ENCODE measurements at places on chromosomes 3 and 15.

GRCh38 chr15:78875107-78875914, 2.6 kb downstream of the MORF4L1 start:
- DNase-seq = peak; percentile 13

- no peak for DNase-seq
Measured at GRCh38 chr3:168121184-168122017, 25.7 kb upstream of the GOLIM4 start.

DNA sequence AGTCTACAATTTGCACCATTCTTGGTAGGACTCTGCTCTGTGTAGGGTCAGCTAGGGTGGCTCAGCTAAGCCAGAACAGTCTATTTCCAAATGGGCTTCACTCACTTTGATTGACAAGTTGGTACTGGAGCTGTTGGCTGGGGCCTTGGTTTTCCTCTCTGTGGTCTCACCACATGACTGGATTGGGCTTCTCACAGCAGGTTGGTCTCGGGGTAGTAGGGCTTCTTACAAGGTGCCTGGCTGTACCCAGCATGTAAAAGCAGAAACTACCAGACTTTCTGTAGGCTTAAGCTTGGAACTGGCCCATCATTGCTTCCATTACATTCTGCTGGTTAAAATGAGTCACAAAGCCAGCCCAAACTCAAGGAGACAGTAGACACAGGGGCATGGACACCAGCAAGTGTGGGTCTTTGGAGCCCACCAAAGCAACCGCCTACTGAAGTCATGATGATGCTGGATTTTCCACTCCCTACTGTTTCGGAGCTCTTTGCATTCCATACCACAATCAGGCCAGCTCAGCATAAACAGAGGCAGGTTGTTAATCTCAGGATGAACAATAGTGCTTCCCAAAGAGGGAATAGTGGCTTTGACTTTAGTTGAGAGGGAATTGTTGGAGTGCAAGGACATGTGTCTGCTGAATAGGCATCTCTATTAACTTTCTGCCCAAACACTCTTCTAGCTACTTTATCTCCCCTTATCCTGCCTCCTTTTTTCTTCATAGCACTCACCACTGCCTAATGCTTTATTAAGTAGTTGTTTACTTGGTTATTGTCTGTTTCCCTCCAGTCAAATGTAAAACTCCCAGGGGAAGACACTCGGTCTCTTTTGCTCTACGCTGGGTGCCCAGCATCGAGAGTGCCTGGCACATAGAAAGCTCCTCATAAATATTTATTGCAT, 78.0 kb upstream of the RARB start:
- no peak for DNase-seq

DNA sequence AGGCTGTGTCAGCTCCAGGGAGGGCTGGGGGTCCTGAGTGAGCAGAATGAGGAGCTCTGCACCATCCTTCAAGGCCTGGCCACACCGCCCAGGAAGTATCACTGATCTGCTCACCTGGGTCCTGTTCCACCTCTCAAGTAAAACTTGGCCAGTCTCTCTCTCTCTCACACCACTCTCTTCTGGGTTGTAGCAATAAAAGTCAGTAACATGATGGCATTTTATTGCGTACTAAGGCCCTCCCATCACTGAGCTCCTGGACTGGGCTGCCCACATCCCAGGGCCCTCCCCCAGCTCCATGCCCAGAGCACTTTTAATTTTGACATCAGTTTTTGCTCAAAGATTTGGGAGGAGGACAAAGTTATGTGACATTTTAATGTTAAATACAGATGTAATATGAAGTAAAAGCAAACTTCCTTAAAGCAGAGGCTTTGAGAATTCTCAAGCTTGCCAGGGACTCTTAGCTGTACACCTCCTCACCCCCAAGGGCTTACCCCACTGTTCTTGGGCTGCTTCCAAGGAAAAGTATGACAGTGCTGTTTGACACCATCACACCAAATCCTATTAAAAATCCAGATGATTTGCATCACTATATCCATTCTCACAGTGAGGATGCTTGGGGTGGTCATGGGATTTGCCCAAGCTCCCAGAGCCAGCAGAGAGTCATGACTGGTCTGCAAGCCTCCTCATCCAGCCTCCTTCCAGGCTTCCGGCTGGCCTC, 105.1 kb upstream of the SLCO2A1 start:
- DNase-seq = no peak

GRCh38 chr3:85321892-85322291, 363.1 kb downstream of the CADM2 start:
- no peak for DNase-seq

GRCh38 chr15:68812069-68812468, 8.6 kb downstream of the ANP32A start:
- DNase-seq = no peak

DNA sequence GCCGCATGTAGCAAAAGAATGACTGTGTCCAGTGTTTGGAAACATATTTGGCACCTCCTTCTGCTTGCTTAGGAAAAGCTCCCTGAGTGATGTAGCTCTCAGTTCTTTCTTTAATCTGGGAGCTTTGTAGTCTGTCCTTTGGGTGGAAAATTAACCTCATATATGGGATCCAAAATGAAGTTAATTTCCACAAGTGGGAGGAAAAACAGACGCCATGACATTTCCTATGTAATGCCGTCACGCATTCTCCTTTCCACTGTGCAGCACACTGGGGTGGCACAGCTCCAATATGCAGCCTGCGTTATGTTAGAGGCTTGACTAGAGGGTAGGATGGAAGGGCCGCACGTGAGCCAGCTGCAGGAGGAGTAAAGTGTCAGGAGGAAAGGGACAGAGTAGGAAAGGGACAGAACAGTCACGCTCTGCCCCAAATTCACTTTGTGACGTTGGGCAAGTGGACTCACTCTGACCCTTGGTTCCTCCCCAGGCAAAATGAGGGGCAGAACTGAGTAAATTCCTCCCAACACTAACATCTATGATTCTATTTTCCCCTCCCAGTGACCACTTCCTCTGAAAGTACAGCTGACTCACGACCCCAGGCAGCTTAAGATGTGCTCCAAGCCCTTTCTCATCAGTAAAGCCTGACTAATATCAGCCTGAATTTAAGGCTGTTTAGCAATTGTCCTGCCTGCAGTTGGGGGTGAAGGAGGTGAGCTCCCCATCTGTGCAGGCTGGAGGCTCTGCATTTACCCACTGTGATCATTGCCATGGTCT, 176.5 kb upstream of the PFN2 start:
- peak; percentile 9 for DNase-seq

DNA sequence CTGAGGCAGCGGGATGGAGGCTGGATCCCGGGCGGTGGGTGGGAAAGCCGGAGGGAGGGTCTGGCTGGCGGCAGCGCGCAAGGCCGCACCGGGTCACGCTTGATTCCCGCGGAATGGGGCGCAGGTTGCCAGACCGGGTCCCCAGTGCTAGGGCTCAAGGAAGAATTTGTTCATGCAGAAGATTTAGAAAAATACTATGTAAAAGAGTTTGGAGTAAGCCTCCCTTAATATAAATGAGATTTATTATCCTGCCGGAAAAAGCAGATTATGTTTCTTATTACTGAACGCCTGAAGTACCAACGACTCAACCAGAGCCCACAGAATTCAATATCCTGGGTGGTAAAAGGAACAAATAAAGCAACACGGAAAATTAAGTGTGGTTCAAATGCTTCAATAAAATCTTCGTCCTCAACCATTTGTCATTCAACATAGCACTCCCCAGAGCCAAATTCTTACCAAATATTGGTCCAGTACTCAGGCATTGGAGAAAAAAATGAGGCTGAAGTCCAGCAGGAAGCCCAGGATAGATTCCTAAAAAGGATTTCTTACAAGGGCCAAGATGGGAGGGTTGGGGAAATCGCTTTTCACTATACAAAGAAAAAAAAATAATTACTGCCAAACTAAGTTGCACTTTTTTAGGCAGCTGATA, 1.2 kb upstream of the ZBTB20 start:
- no peak for DNase-seq

DNA sequence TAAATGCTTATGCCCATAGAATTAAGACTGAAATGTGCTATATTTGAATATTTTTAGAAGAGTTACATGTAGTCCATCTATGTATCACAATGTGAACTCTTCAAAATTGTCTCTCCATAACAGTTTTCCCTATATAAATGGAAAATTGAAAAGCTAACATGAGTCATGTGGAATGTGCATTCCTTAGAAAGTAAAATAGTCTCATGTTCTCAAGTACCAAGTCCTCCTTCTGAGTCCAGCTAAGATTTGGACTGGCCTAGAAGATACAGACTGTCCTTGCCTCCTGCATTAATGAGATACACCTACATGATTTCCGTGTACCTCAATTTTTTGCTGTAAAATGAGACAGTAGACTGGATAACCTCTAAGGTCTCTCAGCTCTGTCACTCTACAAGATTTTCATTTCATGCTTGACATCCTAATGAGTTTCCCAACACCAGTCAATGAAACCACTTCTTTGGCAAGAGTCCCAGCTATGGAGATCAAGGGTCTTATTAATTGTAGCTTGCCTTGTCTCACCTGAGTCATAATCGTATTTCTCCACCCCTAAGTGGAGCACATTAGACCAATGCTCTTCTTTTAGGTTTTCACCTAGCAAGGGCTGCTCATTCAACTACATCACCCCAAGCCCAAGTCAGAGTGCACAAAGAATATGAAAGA, 350.6 kb upstream of the IL12A start:
- no peak for DNase-seq

DNA sequence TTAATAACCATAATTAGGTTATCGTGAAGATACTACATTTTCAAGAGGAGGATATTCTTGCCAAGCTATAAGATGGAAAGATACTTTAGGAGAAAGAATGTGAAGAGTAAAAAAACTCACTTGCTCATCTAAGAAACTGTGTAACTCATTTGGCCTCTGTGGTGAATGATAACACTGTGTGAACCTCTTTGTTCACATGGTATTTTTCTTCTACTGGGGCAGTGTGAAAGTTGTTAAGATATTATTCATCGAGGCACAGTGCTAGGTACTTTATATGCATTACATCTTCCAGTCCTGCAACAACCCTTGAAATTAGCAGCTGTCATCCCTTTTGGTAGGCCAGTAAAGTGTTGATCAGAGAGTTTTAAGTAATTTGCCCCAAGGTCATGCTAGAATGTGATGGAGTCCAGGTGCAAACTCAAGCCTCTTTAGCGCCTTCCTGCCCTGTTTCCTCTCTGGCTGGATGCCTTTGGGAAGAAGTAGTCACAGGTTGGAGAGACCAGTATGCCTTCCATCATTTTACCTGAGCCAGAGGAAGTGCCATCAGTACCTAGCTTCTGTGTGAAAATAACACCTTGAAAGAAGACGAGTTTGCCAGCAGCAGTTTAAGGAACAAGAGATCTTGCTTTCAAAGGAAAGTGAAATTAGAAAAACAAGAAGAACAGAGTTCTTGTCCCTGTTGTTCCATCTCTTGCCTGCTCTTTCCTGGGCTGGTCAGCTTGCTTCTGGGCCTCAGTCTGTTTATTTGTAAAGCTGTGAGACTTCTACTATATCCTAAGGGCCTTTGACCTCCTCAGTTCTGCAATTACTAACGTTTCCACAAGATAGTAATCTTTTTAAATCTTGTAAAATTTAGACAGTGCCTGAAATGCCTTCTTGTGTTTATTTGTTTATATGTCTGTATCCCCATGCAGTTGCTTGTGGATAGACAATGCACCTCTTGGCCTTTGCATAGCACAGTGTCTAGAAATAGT, 179.3 kb downstream of the FNDC3B start:
- no peak for DNase-seq

- no peak for DNase-seq
Measured at GRCh38 chr3:117710501-117710900, 1000.9 kb downstream of the TUSC7 start.

DNA sequence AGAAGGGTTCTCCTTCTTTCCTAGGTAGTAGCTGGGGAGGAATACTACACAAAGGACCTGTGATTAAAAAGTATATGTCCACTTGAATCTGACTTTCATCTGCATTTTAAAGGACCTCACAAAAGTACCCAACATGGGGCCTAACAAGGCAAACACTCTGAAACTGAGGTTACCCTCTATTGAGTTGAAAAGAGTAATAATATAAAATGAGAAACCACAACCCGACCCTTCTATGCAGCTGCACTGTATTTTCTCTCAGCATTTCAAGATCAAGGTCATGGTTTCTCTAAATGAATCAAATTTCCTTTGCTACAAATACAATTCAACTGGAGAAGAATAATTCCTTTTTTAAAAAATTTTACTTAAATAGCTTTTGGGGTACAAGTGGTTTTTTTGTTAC, 106.3 kb downstream of the DMXL2 start:
- no peak for DNase-seq

GRCh38 chr3:122993124-122993978, 34.2 kb downstream of the SEMA5B start:
- DNase-seq = no peak
